ENCODE measurements at places on chromosomes 2 and 18. TPM values are rescaled to one million over a fixed set of nuclear protein-coding genes. Genes with fewer than 3 reads are reported as not detected.

Gene NAT8
- not detected for total RNA-seq

Gene TRABD2A
- total RNA-seq = 3.3 TPM

Gene C2orf78
- total RNA-seq = not detected

Gene ANKRD29
- total RNA-seq = 0.50 TPM

Gene ATP6V1C2
- total RNA-seq = 0.50 TPM

Gene TMEM200C
- not detected for total RNA-seq

Gene GALNT5
- total RNA-seq = 11.3 TPM

Gene OTOS
- not detected for total RNA-seq

Gene OXER1
- total RNA-seq = not detected

Gene RASGRP3
- 4.2 TPM for total RNA-seq

Gene CXCR2
- total RNA-seq = not detected

Gene PLEKHH2
- 1.8 TPM for total RNA-seq

Gene GPC1
- total RNA-seq = 248 TPM

Gene WDPCP
- total RNA-seq = 5.6 TPM

Gene PTCD3
- total RNA-seq = 31.0 TPM

Gene KIF1A
- total RNA-seq = not detected

Gene RUFY4
- not detected for total RNA-seq

Gene MERTK
- 0.64 TPM for total RNA-seq

Gene DPP10
- total RNA-seq = not detected

Gene MOCOS
- 2.2 TPM for total RNA-seq

Gene STON1
- 17.0 TPM for total RNA-seq

Gene CYP27A1
- 15.7 TPM for total RNA-seq

Gene HOXD1
- total RNA-seq = not detected

Gene ST6GAL2
- total RNA-seq = 4.7 TPM

Gene TEX44
- not detected for total RNA-seq

Gene ACOXL
- total RNA-seq = not detected

Gene CCDC74B
- 7.4 TPM for total RNA-seq

Gene C2orf81
- total RNA-seq = 4.9 TPM

Gene FBXO36
- 2.6 TPM for total RNA-seq

Gene BMP10
- total RNA-seq = not detected

Gene UGT1A10
- total RNA-seq = not detected

Gene CNGA3
- not detected for total RNA-seq

Gene CIAO1
- 76.0 TPM for total RNA-seq

Gene SIX3
- total RNA-seq = not detected

Gene MARCO
- not detected for total RNA-seq

Gene MRPL53
- total RNA-seq = 17.1 TPM

Gene TUBB8B
- not detected for total RNA-seq

Gene FHOD3
- not detected for total RNA-seq

Gene FSIP2
- under 0.01 TPM for total RNA-seq

Gene TXNDC2
- total RNA-seq = not detected

Gene GIGYF2
- total RNA-seq = 40.0 TPM

Gene FAM161A
- 1.3 TPM for total RNA-seq

Gene ORC2
- 8.4 TPM for total RNA-seq

Gene COL4A3
- total RNA-seq = 4.2 TPM

Gene HOXD13
- not detected for total RNA-seq

Gene MOGAT1
- total RNA-seq = not detected

Gene LRRTM1
- total RNA-seq = not detected

All from cardiac ventricle fibroblast (primary cell).